ENCODE measurements at places on chromosomes 6 and 20.

- no peak for DNase-seq
Observed at GRCh38 chr6:29728173-29728874, 5.1 kb downstream of the HLA-F start.

DNA sequence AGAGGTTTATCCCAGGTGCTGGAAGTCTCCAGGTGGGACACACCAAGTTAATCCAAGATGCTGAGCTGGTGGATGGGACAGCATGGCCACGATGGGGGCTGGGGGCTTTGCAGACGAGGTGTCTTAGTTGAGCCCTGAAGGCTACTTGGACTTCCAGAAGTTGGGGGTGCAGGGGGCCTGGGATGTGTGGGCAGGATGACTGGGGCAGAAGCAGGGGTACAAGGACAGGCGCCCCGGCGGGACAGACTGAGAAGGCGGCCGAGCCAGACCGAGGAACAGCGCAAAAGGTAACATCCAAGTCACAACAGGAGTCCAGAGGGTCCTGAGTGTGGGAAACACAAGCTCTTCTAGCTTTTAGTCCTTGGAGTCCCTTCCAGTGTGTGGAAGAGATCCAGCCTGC is 23.8 kb downstream of the RAMACL start:
- DNase-seq = no peak

- no peak for DNase-seq
Observed at GRCh38 chr20:25012616-25013189, 20.2 kb upstream of the APMAP start.

DNA sequence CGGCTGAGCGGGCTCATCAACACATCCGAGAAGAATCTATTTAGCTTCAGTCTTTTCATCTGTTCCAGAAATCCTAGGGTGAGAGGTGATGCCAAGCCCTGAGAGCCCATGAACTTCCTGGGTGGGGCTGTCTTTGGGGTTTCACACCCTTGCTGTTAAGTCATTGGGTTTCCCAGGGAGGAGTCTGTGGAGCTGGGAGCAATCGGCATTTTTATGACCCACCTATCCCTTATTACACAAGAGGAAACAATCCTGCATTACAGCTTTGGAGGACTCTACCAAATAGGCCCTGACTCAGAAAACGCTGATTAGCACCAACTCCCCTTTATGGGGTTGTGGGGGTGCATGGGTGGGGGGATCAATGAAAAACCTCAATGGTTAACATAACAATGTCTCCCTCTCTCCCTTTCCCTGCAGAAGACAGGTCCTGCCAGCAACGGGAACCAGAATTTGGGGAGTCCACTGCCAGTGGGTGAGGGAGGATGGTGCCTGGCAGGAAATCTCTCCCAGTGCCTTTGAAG is 46.3 kb downstream of the EZR start:
- DNase-seq = no peak

- no peak for DNase-seq
Observed at GRCh38 chr20:21272279-21272678, 30.9 kb upstream of the XRN2 start.

GRCh38 chr6:144469144-144469575 is 184.0 kb downstream of the UTRN start:
- DNase-seq = no peak

GRCh38 chr20:34747479-34747878 is 43.3 kb downstream of the TP53INP2 start:
- DNase-seq = no peak

DNA sequence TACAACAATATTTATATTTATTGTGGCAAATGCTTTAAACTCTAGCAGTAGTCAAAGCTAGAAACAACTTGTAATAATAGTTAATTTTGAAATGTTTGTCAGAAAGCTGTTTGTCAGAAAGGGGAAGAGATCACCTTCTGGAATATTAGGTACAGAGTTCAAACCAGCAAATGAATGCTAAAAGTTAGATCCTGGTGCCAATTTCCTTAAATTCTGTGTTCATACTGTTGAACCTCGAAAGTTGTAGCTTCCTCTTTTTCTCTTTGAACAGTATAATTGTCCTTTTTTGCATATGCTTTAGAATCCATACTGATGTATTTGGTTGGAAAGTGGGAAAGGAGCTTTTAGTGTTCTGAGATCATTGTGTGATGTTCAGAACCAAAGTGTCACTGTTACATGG is 22.4 kb downstream of the ITCH start:
- DNase-seq = no peak

GRCh38 chr20:60653111-60653845 is 598.8 kb upstream of the CDH4 start:
- no peak for DNase-seq
